ENCODE measurements at places on chromosomes 6 and 20.

DNA sequence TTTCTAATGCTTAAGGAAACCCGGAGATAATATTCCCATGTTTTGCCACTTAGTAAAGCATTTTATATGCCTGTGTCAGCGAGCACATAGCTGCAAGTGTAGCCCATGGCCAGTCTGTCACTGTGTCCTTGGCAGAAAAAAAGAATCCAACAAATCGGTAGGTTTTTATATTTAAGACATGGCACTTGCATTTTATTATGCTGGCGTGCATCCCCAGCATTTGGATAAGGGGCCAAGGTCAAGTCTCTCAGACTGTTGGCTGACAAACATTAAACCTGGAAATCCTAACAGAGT is 1.2 kb upstream of the ZNF184 start:
- H3K4me3 ChIP-seq, result peak overlapping the region; percentile 99
- peaks cover 29% of the 10 kb centered on the region for H3K4me1 ChIP-seq
- H3K27me3 ChIP-seq, result no peaks in the 10 kb centered on the region
- no peak for DNase-seq
- peaks cover 10% of the 10 kb centered on the region for H3K36me3 ChIP-seq

DNA sequence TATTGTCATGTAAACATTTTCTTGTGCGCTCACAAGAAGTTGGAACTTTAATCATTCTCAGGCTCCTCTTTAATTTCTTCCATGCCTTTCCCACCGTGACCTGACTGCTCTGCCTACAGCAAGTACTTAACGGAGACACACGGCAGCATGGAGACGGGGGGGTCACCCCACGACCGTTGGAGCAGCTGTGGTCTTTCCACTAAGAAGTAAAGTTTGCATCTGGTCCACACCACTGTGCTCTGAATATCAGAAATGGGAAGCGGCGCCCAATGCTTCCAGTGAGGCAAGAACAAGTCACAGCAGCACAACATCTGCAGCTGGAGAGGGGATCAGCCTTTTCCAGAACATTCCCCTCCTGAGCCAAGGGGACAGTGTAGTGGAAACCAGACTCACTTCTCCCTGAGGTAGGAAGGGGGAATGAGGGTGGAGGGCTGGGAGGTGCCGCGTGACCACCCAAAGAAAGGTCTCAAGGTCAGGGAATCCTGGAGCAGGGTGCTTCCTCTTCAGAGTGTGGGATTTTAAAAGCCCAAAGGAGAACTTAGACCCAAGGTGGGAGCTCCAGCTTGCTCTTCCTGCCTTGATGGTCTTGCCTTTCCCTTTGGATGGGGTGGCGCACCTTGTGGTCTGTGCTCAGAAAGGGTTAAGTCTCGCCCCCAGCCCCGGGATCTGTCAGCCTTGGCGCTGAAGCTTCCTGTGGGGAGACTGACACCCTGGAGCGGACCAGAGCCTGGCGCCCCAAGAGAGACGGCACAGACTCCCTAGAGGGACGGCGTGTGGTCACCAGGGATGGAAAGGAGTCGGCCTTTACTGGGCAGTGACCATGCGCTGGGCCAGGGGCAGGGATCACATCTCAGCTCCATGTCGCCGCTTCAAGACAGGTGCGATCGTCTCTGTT is 25.6 kb upstream of the SMOC2 start:
- peak; percentile 68 for DNase-seq
- peak overlapping the region; percentile 68 for H3K27ac ChIP-seq
- no peaks in the 10 kb centered on the region for H3K36me3 ChIP-seq
- peaks cover 17% of the 10 kb centered on the region for H3K4me1 ChIP-seq
- peaks cover 12% of the 10 kb centered on the region for H3K27me3 ChIP-seq
- H3K4me3 ChIP-seq, result peak overlapping the region; percentile 1

DNA sequence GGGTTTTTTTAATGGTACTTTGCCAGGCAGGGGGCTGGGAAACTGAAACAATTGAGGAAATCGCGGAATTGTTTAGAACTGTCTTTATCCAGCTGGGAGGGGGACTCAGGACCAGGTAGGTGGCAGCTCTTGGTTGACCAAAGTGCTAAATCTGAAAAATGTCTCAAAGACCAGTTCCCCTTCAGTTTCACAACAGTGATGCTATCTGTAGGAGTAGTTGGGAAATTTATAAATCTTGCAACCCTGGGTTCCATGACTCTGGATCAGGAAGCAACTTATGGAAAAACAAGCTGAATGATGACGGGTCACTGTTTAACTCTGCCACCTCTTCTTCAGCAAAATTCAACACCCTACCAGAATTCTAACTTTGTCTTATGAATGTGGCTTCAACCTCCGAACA is 99.7 kb downstream of the FAM50B start:
- no peak for DNase-seq
- no peak overlapping the region for H3K27ac ChIP-seq
- no peak overlapping the region for H3K4me3 ChIP-seq
- no peaks in the 10 kb centered on the region for H3K27me3 ChIP-seq
- H3K4me1 ChIP-seq, result peaks cover 8% of the 10 kb centered on the region

DNA sequence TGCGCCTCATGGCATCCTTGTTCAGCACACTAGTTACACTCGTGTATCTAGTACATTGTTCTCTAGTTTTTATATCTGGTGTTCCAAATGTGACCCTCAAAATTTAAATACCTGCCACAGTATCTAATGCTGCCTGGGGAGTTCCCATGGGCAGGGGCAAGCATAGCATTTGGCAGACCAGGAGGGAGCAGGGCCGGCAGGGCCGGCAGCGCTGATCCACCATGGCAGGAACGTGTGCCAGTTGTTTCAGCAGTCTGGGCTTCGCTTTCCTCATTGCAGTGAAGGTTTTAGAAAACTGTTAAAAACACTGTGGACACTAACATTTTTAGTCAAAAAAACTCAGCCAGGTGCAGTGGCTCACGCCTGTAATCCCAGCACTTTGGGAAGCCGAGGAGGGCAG is 19.2 kb downstream of the NANP start:
- H3K4me3 ChIP-seq, result no peak overlapping the region
- H3K27me3 ChIP-seq, result no peaks in the 10 kb centered on the region
- H3K4me1 ChIP-seq, result peaks cover 3% of the 10 kb centered on the region

GRCh38 chr6:165732696-165733488 is 69.9 kb upstream of the PDE10A start:
- peaks cover 6% of the 10 kb centered on the region for H3K4me1 ChIP-seq
- peaks cover 7% of the 10 kb centered on the region for H3K27me3 ChIP-seq
- DNase-seq, result no peak
- H3K4me3 ChIP-seq, result no peak overlapping the region
- no peaks in the 10 kb centered on the region for H3K36me3 ChIP-seq

GRCh38 chr6:128241216-128241615 is 279.2 kb downstream of the PTPRK start:
- H3K27me3 ChIP-seq, result no peaks in the 10 kb centered on the region
- peaks cover 7% of the 10 kb centered on the region for H3K36me3 ChIP-seq
- no peak overlapping the region for H3K27ac ChIP-seq

DNA sequence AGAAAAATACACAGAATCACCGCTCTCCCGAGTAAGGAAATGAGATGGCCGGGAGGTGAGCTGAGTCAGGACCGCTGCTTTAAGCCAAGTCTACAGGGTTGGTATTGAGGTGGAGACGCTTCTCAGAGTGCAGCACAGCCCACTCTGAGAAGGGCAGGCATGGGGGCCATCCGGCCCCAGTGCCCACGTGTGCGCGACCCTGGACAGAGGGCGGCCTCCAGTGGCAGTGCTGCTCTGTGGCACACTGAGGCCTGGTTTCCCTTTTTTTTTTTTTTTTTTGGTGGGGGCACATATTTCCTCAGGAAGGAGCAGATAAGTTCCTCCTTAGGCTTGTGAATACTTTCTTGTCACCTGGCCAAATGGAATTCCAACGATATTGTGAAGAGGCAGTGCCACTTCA is 88.8 kb downstream of the FOXC1 start:
- H3K36me3 ChIP-seq, result no peaks in the 10 kb centered on the region
- no peak overlapping the region for H3K4me3 ChIP-seq
- H3K27me3 ChIP-seq, result no peaks in the 10 kb centered on the region
- no peak for DNase-seq
- peaks cover 75% of the 10 kb centered on the region for H3K4me1 ChIP-seq

- H3K4me3 ChIP-seq, result no peak overlapping the region
- H3K27ac ChIP-seq, result no peak overlapping the region
- peaks cover 8% of the 10 kb centered on the region for H3K36me3 ChIP-seq
- H3K27me3 ChIP-seq, result no peaks in the 10 kb centered on the region
- H3K4me1 ChIP-seq, result no peaks in the 10 kb centered on the region
Observed at GRCh38 chr6:347951-348859, 43.3 kb upstream of the IRF4 start.

DNA sequence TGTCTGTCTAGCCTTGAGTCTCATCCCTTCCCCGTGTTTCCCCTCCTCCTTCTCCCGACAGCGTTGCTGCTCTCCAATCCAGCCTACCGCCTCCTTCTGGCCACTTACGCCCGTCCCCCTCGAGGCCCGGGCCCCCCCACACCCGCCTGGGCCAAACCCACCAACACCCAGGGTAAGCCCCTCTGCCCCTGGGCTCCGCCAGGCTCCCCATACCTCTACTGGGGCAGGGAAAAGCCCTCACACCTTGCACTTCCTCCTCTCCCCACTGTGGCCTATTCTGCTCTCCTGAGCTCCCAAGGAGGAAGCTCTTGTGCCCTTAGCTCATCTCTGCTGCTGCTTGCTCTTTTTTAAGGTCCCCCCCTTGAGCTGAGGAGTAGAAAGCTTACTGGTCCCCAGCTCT is 11.0 kb downstream of the DDR1 start:
- H3K4me3 ChIP-seq, result no peak overlapping the region
- H3K27me3 ChIP-seq, result no peaks in the 10 kb centered on the region
- H3K36me3 ChIP-seq, result peaks cover 59% of the 10 kb centered on the region
- peaks cover 2% of the 10 kb centered on the region for H3K4me1 ChIP-seq

DNA sequence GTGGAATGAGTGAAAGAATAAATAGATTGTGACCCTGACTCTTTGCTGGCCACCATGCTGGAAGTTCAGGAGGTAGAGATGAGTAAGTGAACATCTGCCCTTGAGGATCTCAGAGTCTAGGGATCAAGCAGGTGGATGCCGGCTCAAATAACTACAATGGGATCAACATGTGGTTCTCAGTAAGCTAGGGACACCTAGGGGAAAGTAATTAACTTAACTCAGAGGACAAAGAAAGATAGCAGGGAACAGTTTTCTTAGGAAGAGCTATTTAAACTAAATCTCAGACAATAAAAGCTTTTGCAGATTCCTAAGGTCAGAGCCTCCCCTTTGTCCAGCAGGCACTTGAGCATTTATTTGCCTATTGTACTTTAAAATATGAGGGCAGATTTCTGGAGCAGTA is 29.1 kb downstream of the SLC13A3 start:
- H3K36me3 ChIP-seq, result no peaks in the 10 kb centered on the region
- H3K4me1 ChIP-seq, result peaks cover 14% of the 10 kb centered on the region
- H3K4me3 ChIP-seq, result no peak overlapping the region

- H3K27me3 ChIP-seq, result no peaks in the 10 kb centered on the region
- no peak for DNase-seq
- no peak overlapping the region for H3K27ac ChIP-seq
- H3K36me3 ChIP-seq, result no peaks in the 10 kb centered on the region
Observed at GRCh38 chr20:54355631-54356280, 119.6 kb upstream of the DOK5 start.

GRCh38 chr6:138371720-138372119 is 6.0 kb upstream of the SMIM28 start:
- no peak overlapping the region for H3K27ac ChIP-seq
- no peak for DNase-seq
- H3K4me3 ChIP-seq, result no peak overlapping the region
- H3K36me3 ChIP-seq, result no peaks in the 10 kb centered on the region
- H3K4me1 ChIP-seq, result no peaks in the 10 kb centered on the region
- peaks cover 18% of the 10 kb centered on the region for H3K27me3 ChIP-seq

- H3K27ac ChIP-seq, result no peak overlapping the region
- peaks cover 59% of the 10 kb centered on the region for H3K4me1 ChIP-seq
- H3K27me3 ChIP-seq, result no peaks in the 10 kb centered on the region
- no peak for DNase-seq
- no peaks in the 10 kb centered on the region for H3K36me3 ChIP-seq
- H3K4me3 ChIP-seq, result no peak overlapping the region
Observed at GRCh38 chr6:136611746-136612145, 61.5 kb upstream of the MAP7 start.

All from osteocyte (in vitro differentiated cells).